ENCODE measurements at places on chromosomes 7 and 10.

DNA sequence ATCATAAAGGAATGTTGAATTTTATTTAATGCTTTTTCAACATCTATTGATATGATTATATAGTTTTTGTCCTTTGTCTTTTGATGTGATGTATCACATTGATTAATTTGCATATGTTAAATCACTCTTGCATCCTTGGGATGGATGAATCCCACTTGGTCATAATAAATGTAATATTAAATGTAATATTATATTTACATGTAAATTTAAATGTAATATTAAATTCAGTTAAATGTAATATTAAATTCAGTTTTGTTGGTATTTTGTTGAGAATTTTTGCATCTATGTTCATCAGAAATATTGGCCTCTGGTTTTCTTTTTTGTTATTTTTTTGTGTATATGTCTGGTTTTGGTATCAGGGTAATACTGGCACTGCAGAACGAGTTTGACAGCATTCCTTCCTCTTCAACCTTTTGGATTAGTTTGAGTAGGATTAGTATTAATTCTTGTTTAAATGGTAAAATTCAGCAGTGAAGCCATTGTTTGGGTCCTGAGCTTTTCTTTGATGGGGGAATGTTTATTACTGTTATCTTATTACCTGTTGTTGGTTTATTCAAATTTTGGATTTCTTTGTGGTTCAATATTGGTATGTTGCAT, 37.8 kb downstream of the ABCA13 start:
- DNase-seq, result no peak

DNA sequence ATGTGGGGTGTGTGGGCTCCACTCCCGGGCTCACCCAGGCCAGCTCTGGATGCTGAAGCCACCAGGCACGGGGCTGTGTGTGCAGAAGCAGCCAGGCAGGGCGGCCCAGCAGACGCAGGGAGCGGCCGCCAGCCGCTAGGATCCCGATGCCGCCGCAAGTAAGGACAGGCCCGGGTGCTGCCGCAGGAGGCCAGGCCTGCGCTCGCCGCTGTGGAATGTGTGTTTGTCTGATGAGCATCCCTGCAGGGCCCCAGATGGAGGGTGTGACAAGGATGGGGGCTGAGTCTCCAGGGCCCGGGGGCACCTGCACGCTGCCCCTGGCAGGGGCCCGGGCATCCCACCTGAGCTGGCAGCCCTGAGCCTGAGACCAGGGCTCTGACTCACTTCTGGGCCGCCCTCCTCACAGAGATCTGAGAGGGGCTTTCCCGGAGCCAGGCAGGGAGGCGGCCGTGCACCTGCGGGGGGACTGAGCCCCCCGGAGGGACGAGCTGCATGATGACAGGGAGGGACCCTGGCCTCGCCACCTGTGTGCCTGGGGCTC, 101.5 kb downstream of the FOXL3 start:
- DNase-seq, result no peak

GRCh38 chr10:26242706-26243350, 26.3 kb downstream of the GAD2 start:
- no peak for DNase-seq

GRCh38 chr10:112471878-112472487, 25.0 kb downstream of the VTI1A start:
- DNase-seq, result no peak

DNA sequence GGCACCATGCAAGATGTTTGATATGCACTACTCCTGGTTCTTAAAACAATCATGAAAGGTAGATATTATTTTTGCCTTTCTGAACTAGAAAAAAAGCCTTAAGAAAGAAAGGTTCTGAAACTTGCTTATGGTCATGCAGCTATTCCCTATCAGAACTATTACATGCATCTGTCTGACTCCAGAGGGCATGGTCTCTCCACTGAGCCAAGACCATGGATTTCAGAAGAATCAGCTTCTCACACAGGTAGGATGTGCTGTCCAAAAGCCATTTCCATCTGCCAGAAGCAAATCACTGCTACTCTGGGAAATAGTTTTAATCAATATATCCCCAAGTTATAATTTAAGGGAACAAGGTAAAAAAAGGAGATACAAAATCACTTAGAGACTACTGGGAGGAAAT, 69.5 kb downstream of the STK17A start:
- no peak for DNase-seq
